ENCODE measurements at places on chromosomes 12 and 14.
A peak's percentile ranks its signal among the peaks of the same experiment; 100 is the strongest.

DNA sequence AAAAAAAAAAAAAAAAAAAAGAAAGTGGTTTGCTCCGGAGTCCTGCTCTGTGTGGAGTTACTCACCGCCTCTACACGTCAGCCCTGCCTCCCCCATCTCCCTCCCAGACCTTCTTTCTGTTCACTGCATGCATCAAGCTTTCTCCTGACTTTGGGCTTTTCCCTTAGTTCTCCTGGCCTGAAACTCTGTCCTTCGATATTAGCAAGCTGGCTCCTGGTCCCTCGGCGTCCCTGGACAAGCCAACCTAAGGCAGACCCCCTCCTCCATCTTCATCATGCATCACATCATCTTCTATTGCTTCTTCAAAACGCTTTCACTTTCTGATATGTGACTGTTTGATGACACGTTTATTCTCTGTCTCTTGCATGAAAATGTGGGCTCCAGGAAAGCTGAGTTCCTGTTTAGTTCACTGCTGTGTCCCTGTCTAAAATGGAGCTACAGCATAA lies 40.6 kb downstream of the SLC15A4 start:
- no peak for DNase-seq

- DNase-seq, result no peak
Measured at GRCh38 chr14:31159682-31160296, 47.8 kb downstream of the HECTD1 start.

GRCh38 chr14:67703997-67704396 lies 2.3 kb downstream of the RDH12 start:
- DNase-seq, result no peak

- DNase-seq, result no peak
Measured at GRCh38 chr14:34201909-34202637, 251.2 kb upstream of the EGLN3 start.

- DNase-seq, result no peak
Measured at GRCh38 chr14:34018564-34019244, 67.8 kb upstream of the EGLN3 start.

GRCh38 chr12:103401421-103401820 lies 94.3 kb downstream of the C12orf42 start:
- DNase-seq, result no peak

DNA sequence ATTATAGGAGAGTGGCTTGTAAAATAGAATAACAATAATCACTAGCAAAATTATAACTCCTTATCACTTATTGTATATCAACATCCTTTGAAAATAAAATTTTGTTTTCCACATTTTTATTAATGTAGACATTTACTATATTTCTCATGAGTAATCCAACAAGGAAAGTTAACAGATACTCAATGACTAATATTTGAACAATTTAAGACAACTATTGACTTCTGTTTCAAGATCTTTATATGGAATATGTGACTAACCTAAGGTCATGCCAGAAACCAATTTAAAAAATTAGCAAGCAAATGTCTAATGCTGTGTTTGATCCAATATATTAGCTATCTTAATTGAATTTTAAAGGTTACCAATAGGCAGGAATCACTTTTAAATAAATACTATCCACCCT lies 638.5 kb upstream of the FLRT2 start:
- DNase-seq, result no peak

- no peak for DNase-seq
Measured at GRCh38 chr14:64757601-64758000, 53.4 kb downstream of the PLEKHG3 start.

- DNase-seq, result no peak
Measured at GRCh38 chr14:91284146-91284790, 39.8 kb upstream of the GPR68 start.

- DNase-seq, result no peak
Measured at GRCh38 chr12:64083285-64084210, 138.5 kb downstream of the KICS2 start.

- DNase-seq, result no peak
Measured at GRCh38 chr12:13165617-13166041, 30.9 kb upstream of the EMP1 start.

DNA sequence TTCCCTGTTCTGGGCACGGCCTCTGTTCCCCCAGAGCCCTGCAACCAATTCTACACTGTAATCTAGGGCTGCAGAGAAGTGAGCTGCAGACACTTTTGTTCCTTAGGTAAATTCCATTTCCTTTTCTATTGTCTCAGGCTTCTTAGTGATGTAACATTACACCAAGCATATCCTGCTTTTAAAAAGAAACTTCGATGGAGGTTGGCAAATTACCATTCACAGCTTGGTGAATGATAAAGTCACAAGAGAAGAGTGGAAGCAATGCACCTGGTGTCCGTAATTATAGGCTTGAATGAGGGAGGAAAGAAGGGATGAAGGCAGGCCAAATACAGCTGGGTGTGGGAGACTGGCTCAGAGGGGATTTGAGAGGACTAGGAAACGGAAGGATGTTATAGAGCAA lies 68.6 kb downstream of the PPM1A start:
- no peak for DNase-seq

- DNase-seq, result no peak
Measured at GRCh38 chr12:79873201-79873600, 61.7 kb downstream of the PPP1R12A start.

DNA sequence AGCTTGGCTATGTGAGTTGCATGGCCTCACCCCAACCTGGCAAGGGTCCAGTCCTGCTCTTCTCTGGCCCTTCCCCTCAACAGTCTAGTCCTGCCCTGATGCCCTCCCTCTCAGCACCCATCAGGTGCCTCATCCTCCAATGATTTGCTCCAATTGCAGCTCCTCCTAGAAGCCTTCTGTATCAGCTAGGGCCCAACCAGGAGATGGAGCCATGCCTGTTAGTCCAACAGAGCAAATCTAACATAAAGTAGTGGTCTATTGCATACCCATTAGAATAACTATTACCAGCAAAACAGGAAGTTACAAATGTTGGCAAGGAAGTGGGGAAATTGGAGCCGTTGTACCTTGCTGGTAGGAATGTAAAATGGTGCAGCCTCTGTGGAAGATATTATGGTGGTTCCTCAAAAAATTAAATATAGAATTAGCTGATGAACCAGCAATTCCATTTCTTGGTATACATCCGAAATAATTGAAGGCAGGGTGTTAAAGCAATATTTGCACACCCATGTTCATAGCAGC lies 163.5 kb downstream of the VRK1 start:
- DNase-seq, result no peak

DNA sequence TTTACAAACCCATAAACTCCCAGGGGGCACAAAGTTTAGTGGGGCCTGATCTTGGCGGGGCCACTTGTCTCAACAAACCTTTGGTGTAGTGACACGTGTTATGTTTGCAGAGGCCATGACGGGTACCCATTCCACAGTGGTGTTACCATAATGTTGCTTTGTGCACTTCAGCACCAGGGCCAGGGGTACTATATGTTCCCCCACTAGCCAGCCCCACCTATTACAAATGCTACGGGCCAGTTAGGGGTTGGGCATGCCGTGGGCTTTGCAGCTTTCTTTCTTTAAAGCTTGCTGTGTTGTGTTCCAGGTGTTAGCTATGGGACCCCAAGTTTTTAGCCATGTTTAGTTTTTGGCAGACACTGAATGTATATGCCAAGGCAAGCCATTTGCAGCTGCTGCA lies 30.8 kb upstream of the G2E3 start:
- no peak for DNase-seq

GRCh38 chr12:132476038-132476414 lies 13.9 kb upstream of the FBRSL1 start:
- no peak for DNase-seq

- no peak for DNase-seq
Measured at GRCh38 chr14:89129570-89129969, 287.5 kb downstream of the FOXN3 start.

DNA sequence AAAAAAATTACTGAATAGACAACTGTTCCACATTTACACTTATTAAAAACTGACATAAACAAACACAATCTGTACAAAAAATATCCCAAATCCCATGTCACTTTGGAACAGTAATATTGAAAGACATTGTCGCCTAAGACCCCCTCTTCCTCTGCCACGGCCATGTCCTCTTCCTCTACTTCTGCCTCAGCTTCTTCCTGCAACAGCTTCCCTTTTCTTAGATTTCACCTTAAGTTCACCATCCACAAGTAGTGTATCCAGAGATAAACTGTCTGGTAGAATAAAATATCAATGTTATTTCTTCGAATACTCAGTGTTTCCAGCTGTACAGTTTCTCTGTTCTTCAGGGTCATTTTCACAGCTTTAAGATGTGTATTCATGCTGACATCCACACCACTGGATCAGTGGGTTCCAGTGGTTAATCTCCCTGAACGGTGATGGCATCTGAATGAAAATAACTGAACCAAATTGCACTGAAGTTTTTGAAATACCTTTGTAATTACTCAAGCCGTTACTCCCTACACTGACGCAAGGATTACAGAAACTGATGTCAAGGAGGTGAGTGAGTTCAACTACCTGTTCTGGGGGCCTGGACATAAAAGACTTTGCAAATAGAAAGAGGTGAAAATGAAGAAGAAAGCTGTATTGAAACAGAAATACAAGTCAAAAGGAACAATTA lies 208.5 kb downstream of the C12orf50 start:
- no peak for DNase-seq

DNA sequence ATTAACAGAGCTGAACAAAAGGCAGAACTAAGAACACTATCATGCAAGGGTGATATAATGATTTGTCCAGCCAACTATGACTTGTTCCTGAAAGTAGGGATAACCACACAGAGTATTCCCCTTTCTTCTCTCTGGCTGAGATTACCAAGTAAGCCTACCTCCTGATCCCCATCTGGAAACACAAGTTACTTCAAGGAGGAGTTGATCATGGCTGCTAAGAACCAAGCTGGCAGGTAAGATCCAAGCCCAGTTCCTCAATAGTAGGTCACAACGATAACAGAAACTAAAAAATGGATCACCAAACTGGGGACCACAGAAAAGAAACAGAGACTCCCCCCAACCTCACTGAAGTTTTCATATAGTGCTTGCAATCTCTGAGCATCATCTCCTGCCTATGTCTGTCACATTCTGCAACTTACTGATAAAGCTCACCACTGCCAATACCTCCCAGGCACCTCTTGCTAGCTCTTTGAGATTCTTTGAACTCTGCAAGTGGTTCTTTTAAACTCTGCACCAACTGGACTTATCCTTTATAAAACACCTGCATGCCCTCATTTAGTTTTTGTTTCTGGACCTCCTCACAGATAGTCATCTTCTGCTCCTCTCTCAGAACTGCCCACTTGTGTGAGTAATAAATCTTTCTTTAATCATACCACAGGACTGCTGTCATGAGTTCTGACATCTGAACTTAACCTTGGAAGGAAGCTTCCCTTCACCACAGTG lies 76.6 kb downstream of the LRP6 start:
- no peak for DNase-seq

GRCh38 chr12:26429070-26429691 lies 233.8 kb downstream of the SSPN start:
- no peak for DNase-seq

DNA sequence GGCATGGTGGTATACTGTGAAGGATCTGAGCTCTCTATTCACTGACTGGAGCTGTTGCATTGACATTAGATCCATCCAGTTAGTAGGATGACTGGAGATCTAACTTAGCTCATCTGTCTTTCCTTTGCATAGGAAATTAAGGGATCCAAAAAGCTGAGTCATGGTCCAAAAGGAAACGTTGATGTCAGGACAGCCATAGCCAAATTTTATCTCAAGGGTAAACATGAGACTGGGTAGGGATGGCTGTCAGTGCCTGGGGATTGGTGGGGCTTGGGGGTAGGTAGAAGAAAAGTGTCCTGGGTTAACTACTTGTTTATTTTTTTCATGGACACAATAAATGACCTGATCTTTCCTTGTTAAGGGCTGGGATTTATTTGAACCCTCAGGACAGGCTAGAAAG lies 4.6 kb downstream of the FAM177A1 start:
- DNase-seq, result peak; percentile 74

DNA sequence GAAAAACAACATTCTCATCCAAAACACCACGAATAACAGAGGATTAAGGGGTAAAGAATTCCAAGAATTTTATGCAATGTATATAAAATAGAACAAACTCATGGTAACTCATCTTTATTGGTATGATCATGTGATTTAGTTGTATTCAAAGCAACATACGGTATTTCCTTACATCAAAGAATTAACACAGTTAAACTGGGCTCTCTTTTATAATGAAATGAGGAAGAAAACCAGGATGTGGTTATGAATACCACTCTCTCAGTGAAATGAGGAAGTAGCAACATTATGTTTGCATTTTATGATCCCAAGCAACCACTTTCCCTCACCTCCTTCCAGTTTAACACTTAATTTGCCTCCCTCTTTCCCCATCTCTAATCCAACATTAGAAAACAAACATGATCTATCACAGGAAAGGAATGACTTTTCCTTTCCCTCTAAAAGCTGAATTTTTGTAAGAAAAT lies 22.9 kb downstream of the SPTLC2 start:
- DNase-seq, result no peak

- DNase-seq, result no peak
Measured at GRCh38 chr14:22884738-22885523, 1.9 kb downstream of the REM2 start.

DNA sequence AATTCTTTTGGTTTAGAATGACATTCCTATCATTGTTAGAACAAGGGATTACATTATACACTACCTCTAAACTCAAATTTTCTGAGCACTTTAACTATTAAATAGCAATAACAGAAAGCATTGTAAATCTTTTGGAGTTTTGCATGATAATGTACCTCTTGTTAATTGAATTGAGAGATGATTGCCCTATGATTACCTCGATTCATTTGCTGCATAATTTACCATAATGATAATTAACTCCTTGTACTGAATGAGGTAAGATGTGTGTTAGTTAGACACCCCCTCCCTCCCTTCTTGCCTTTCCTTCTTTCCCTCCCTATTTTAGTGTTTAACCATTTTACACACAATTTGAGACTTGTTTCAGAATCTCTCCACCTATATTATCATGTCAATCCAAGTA lies 469.2 kb downstream of the DIO2 start:
- no peak for DNase-seq

DNA sequence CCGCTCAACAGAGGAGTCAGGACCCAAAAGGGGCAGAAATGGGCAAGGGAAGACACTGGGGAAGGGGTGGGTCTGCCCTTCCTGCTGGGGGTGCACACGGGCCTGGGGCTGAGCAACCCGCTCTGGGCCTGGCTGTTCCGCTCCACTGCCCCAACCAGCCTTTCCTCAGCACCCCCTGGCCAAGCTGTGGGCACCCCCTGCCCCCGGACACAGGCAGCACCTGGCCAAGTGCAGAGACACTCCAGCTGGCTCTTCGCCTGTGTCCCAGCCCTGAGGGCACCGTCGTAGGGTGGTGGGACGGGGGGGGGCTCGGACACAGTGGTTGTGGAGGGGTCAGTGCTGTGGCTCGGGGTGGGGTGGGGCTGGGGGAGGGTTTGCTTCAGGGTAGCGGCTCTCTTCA lies 10.3 kb downstream of the PACS2 start:
- DNase-seq, result no peak

Data from hematopoietic multipotent progenitor cell treated with erythropoietin and hydrocortisone succinate and interleukin-3 and kit ligand, for 17 days (in vitro differentiated cells).